ENCODE measurements at places on chromosomes 2 and 18.

DNA sequence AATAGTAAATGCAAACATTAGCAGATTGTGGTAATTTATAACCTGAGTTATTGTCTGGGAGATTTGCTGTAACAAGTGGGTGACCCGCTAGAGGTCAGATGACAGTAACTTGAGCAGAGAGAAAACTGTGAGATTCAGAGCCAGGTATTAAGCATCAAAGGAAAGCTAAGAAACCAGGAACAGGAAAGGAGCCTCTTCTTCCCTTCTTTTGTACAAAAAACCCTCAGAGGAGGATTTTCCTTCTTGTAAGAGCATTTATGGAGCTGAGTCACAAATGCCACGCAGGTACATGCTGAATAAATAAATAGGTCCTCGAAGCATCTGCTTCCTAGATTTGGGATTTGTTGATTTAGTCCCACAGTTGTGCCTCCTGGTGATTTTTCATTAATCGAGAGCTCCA lies 146.5 kb downstream of the SH3BP4 start:
- DNase-seq: no peak

GRCh38 chr2:81551040-81551634 lies 1246.6 kb upstream of the LRRTM1 start:
- DNase-seq: no peak

GRCh38 chr2:36952748-36953197 lies 13.6 kb downstream of the STRN start:
- DNase-seq: no peak

GRCh38 chr2:128686497-128686859 lies 367.8 kb upstream of the HS6ST1 start:
- DNase-seq: no peak

DNA sequence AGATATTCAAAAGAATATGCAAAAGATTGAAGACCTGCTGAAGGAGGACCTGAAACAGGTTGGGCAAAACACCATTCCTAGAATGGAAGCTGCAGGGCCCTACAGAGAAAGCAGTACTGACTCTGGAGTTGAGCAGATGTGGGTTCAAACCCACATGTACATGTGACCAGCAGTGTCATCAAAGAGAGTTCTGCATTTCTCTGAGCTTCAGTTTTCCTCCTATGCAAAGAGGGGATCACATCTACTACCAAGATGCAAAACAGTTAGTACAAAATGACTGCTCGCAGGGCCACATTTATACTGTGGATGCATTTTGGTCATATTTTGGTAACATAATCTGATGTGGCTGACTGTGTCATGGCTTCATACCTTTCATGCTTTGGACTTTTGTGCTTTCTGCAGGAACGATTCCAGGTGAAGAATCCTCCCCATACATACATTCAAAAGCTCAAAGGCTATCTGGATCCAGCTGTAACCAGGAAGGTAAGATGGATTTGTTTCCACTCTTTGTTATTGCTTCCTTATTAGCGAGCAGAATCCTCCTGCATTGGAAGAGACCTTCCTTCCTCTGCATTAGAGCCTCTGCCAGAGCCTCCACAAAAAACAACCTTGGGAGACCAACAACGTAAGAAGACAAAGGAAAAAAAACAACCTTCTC lies 174.8 kb downstream of the PRPF40A start:
- DNase-seq: no peak

DNA sequence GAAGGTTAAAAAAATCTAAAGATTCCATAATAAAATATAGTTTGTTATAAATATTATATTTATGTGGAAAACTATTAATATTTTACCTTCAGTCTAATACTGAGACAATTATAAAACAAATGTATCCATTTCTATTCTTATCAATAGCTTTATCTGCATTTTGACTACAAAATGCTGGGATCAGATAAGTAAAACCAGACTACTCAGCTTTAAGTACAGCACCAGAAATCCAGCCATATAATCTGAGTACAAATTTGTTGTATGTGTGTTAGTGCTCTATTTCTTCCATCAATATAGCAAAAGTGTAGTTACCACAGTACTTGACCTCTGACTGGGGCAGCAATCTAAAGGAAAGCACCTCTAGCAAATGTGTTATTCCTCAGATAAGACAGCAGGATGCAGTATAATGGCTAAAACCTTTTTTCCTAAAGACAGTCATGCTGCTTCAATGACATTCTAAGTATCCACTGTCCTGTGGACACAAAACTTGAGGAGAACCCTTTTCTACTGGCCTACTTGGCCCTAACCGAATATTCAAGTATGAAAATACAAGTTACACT lies 68.1 kb downstream of the OLA1 start:
- DNase-seq: no peak

- DNase-seq: no peak
Observed at GRCh38 chr2:233593201-233593600, 24.2 kb upstream of the UGT1A8 start.

GRCh38 chr2:191041418-191042161 lies 27.6 kb upstream of the STAT1 start:
- DNase-seq: no peak

DNA sequence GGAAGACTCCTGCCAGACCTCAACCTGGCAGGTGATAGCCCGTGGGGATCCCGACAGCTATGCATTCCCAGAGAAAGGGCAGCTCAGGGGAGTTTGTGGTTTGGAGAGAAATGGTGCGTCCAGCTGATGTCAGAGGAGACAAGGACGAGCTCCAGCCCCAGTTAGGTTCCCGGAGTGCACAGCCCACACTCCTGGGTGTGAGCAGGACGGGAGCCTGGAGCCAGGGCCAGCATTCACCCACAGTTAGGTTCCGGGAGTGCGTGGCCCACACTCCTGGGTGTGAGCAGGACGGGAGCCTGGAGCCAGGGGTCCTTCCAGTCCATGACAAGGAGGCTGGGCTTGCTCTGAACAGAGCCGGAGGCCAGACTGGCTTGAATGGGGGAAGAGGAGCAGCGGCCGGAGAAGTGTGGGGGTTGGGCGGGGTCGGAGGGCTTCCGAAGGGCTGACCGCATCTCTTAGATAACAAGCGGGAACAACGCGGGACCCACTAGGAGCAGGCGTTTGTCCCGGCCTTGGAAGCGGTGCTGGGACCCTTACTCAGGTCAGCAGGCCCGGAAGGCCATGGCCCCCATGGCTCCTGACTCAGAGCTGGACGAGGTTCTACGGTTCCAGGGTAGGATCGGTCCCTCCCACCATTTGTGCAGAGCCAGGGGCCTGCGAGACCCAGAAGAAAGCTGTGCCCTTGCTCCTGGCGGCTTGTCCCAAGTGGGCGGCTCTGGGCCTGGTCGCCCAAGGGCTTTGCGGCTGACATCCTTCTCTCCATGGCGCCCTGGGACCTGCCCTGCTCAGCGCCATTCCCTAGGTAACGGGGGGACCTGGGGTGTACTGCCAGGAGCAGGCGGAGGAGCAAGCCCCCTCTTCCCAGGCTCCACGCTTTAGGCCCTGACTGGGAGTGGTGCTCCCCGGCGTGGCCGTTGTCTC lies 185.6 kb downstream of the RTP5 start:
- no peak for DNase-seq

DNA sequence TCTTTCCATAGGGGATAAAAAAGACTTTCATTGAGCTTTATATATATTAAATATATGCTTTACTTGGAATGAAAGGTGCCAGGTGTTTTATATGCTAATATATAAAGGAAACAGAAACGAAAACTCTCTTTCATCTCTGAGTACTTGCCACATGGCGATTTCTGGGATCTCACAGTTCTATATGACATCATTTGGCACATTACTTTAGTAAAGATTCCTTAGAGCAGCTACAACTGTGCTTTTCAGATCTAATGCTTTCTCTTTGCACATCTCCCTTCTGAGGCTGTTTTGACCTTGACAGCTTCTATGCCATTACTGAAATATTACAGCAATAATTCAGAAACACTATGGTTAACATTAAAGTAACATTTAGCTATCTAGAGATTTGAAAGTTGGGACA lies 1082.9 kb upstream of the CDH2 start:
- DNase-seq: no peak

GRCh38 chr2:201127570-201127969 lies 11.6 kb downstream of the CFLAR start:
- DNase-seq: peak; percentile 34

DNA sequence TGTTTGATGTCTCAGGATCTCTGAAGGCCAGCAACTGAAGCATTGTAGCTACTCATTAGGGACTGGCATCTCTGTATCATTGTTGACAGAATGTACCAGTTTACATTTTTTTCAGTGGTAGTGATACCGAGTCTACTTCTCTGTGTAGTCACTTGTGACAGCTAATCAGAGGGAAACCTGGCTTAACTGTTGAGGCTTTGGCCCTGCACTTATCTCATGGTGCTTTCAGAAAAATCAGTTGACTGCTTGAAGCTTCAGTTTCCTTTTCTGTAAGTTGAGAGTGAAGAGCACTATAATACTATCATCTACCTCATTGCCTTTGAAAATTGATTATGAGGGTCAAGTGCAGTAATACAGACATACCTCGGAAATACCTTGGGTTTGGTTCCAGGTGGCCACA lies 90.0 kb downstream of the COMMD1 start:
- no peak for DNase-seq

GRCh38 chr2:4408321-4408720 lies 704.9 kb downstream of the DCDC2C start:
- DNase-seq: no peak

- DNase-seq: peak; percentile 11
Observed at GRCh38 chr2:148603562-148603920, 41.0 kb upstream of the EPC2 start.

- no peak for DNase-seq
Observed at GRCh38 chr2:35391736-35392442, 963.7 kb upstream of the CRIM1 start.

DNA sequence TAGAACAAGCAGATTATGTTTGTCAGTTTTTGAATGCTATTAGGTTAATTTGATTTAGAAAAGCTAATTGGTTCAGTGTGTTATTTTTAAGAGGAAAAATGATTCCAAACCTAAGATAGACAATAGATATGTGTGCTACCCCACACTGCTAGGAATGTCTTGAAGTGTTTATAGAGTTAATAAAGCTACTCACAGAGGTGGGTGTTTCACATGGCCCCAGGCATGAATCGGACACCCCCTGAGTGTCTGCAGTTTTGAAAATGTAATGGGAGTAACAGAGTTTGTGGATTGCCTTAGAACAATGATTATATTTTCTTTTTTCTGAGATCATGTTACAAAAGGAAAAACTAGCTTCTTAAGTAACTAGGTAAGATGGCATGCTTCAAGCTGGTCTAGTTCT lies 348.3 kb downstream of the ADCYAP1 start:
- DNase-seq: no peak

- DNase-seq: no peak
Observed at GRCh38 chr2:191499874-191500565, 177.9 kb upstream of the NABP1 start.

- no peak for DNase-seq
Observed at GRCh38 chr18:58476516-58477256, 152.2 kb downstream of the ALPK2 start.

- DNase-seq: no peak
Observed at GRCh38 chr18:71760541-71760940, 783.6 kb downstream of the CBLN2 start.

- peak; percentile 24 for DNase-seq
Observed at GRCh38 chr18:76496194-76496890, 1.3 kb upstream of the ZNF516 start.

DNA sequence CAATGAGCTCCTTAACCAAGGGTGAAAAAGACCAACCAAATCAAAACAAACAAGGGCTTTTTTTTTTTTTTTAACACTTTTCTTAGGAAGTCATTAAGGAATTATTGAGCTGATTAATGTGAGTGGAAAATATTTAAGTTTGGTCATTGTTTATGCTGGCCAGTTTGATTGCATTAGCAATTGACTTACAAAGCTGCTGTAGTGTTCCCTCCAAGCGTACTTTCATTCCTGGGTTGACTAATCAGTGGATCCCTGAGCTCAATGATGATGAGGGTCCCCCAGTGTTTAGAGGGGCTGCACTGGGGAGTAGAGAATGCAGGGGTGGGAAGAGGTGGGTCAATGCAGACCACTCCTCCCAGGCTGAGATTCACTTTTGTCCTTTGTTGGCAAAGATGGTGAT lies 119.3 kb downstream of the PRKCE start:
- DNase-seq: no peak

GRCh38 chr18:12839057-12839525 lies 44.9 kb downstream of the PTPN2 start:
- DNase-seq: no peak

Data from stimulated activated CD4-positive, alpha-beta T cell treated with anti-CD3 and anti-CD28 coated beads, Interleukin-2, amount 100 ng/mL, for 48 hours (primary cell).